AG04449 (cell line): ENCODE measurements at places on chromosomes 11 and 22.
A peak's percentile ranks its signal among the peaks of the same experiment; 100 is the strongest.

- DNase-seq, result no peak
Measured at GRCh38 chr22:39129746-39130145, 22.7 kb downstream of the CBX7 start.

- no peak for DNase-seq
Measured at GRCh38 chr11:59776210-59777066, 21.3 kb downstream of the STX3 start.

- DNase-seq, result peak; percentile 53
Measured at GRCh38 chr11:63671322-63672155, at the start of gene ATL3. Gene ATL3 (minus strand): TSS chr11:63671376. CDS start chr11:63671335, 41 bp downstream.

DNA sequence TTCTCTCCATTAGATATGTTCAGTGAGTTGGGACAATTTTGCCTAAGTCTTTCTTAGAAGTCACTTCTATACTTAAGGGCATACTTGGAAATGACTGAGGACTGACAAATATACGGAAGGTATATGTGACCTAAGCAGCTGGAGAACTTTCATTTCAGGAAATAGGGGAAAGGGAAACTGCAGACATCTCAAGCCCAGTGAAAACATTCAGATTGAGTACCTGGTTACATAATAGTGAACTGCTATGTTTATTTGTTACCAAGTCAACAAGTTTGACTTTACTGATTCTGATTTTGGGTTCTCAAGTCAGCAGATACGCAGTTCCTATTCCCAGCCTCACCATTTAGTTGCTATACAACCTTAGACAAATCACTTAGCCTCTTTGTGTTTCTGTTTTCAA is 1173.9 kb downstream of the LRRC4C start:
- DNase-seq, result no peak

DNA sequence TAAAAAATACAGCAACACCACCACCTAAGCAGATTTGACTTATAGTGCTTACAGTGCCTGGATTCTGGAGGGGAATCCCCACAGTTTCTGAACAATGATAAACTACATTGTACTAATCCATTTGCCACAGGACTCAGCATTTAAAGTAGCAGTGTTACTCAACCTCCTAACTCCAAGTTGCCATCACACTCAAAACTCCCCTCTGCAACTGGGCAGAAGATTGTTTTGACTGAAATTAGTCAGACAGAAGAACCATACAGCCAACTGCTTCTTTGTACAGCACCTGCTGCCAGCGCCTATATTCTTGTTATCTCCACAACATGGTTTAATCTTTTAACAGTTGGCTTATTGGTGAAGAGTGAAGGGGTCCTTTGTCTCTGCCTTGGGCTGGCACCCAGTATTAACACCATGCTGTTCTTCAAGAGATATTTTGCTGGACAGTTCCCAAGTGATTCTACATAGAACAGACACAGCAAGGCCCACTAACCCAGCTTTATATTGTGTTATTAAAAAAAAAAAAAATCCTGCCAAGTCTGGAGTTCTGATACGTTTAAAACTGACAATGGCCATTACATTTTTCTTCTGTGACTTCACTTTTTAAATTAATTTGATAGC is 273.2 kb downstream of the DCDC1 start:
- DNase-seq, result no peak

DNA sequence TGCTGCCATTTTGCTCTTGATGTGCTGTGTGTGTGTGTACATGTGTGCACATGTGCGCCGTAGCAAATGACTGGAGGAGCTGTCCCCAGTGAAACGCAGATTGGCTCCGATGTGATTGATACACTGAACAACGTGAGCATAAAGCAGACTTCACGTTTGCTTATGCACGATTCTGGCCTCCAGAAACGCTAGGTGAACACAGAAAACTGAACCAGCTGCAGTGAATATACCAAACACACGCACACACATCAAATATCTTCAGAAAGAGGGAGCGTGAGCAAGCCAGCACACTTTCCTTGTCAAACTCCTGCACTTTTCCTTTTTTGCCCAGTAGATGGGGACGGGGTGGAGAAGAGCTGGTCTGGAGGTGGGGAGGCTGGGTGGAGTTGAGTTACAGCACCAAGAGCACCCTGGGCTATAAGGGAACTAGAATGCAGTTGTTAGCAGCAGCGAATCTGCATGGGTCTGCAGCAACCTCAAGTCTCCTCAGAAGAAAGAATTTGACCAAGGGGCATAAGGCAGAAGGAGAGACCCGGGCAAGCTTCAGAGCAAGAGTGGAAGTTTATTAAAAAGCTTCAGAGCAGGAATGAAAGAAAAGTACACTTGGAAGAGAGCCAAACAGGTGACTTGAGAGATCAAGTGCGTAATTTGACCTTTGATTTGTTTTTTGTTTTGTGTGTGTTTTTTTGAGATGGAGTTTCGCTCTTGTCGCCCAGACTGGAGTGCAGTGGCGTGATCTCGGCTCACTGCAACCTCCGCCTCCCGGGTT is 77.8 kb upstream of the CADM1 start:
- no peak for DNase-seq

DNA sequence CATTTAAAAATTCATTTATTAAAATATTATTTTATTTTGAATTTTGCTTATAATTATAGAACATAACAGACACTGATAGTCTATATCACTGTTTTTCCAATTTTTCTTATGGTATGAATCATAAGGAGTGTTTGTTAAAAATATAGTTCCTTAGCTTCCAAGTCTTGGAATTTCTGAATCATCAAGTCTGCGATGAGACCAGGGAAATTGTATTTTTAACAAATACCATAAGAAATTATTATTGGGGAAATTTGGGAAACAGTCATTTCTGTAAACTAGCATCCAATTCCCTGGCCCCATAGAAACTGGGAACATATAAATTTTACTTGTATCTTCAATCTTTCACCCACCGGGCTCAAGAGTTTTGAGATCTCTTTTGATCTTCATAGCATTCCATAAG is 38.0 kb upstream of the PICALM start:
- DNase-seq, result no peak

- no peak for DNase-seq
Measured at GRCh38 chr22:39528080-39528661, 4.4 kb downstream of the RPS19BP1 start.

GRCh38 chr22:27130906-27131305 is 473.5 kb downstream of the MIAT start:
- DNase-seq, result no peak

DNA sequence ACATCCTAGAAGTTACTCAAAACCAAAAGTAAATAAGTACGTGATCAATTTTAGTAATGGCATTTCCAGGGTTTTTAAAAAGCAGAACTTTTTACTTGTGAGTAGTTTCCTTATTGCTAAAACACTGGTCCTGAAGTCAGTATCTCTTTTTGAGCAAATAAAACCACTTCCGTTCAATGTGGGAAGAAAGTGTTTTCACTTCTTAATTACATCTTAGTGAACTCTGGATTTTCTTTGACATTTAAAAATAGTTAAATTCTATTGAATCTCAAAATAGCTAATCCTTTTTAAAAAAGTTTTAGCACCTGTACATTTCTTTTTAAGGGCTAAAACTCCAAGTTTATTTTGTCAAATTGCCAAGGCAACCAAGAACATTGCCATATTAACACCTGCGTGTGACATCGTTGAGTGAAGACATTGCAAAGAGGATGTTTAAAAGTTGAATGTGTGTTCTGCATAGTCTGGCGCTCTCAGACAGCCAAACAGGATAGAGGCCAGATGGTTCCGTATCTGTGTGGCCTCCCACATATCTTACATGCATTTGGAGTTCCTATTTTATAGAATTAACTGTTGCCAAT is 17.2 kb upstream of the OR5B21 start:
- DNase-seq, result no peak

- no peak for DNase-seq
Measured at GRCh38 chr11:71336996-71337754, 84.8 kb upstream of the SHANK2 start.

DNA sequence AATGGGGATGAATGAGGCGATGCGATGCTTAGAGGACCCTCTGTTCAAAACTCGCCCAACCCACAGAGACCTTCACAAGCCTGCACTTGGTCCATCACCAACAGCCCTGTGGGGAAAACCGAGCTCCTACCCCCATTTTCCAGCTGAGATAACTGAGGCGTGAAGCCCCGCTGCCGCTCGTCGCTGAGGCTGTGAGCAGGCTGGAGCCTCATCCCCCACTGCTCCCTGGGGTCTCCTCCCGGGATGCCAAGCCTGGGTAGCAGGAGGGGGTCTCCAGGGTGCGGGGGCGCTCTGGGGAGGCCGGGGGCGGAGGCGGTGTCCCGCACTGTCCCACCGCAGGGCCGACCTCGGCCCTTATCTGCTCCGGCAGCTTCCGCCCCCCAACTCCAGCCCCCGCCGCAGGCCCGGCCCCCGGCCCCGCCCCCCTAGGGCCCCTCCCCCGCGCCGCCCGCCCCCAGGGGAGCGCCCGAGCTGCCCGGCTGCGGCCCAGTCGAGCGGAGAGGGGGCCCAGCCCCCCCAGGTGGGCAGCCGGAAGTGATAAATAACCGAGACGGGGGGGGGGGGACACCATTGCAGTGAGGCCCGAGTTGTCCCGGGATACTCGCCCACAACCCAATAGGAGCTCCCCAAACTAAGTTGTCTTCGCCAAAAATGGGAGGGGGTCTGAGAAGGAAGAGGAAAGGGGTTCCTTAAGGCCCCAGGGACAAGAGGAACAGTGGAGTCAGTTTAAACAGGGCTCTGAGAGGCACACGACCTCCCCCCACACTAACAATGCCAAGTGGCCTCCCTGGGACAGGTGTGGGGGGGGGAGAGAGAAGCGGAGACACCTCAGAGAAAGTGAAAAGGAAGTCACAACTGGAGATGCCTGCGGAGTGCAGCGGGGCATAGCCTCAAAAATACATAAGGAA is 8.3 kb upstream of the SLC39A13 start:
- no peak for DNase-seq

DNA sequence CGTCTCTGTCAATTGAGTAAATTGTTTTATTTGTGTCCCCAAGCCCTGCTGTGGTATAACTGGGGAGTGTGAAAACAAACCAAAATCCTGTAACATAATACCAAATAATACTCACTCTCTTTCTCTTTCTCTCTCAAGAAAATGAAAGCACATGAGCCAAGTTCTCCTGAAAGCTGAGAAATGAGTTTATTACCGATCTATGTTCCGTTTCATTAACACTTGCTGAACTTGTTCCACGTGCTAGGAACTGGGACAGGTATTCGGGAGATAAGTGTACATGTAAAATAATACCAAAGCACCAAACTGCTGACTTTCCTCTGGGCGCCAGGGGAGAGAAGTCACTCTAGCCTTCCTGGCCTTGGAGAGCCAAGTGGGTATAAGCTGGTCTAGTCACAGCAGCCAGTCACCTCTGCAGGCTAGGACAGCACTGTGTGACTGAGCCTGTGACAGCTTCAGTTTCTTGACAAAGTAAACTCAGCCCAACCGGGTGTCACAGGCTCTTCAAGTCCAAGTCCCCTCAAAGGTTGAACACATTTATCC is 23.1 kb downstream of the CD6 start:
- no peak for DNase-seq

GRCh38 chr11:64933213-64933934 is 2.3 kb downstream of the GPHA2 start:
- DNase-seq, result no peak

DNA sequence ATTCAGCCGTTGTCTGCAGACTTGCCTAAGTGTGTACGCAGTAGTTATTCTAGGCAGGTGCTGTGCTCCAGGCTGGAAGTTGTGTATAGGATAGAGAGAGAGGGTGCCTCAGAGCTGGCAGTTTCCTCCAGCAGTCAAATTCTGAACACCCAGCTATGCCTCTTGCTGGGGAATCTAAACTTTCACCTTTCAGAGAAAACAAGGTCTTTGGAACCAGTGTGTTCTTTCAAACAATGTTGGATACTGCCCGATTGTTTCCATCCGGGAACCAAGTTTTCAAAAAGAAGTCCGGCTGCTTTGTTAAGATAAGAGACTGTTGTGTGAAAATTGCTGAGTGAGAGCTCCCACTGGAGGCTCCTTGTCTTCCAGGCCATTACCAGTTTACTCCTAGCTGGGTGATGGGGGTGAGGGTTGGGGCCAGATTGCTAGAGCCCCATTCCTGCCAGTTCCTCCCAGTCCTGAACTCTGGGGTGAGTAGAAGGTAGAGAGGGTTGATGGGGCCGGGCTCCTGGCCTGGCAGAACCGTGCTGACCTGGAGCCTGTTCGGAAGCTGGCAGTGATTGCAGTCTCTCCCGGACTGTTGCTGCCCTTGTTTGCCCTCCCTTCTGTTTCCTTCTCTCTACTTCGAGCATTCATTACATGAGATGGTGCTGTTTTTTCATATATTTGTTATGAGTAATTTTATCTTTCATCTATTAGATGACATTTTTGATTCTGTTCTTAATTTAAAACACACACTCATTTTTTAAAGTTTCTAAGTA is 150.2 kb downstream of the TEAD1 start:
- DNase-seq, result no peak

- DNase-seq, result no peak
Measured at GRCh38 chr22:18056161-18056666, 21.6 kb upstream of the PEX26 start.

DNA sequence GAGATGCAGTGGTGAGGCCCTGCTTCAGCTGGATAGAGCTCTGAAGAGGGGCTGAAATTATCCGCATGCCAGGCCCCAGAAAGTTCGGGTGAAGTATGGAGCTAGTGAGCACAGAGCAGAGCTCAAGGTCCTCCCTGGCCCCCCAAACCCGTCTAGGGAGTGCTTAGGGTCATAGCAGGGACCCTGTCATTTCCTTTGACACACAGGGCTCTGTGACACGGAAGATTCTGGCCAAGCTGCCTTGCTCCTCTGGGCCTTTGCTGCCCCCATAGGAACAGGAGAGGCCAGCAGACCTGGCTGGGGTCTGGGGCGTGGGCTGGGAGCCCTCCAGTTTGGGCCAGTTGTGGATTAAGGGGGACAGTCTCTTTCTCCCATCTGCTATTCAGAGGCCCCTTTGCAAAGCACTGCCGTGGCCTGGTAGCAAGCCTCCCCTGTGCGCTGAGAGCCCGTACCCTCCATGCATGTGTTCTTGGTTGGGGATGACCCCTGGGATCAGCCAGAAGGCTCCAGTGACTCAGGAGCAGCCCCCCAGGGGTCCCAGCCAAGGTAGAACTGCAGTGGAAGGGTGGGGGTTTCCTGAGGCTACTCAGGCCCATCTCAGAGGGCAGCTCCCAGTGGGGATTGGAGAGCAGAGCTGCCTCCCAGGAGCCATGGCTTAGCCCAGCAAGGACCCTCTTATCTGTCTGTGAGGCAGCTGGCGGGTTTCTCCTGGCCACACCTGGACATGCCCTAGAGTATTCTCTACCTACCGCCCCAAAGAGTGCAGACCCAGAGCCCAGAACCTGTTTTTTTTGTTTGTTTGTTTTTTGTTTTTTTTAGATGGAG is 42.3 kb downstream of the RNF141 start:
- DNase-seq, result no peak

DNA sequence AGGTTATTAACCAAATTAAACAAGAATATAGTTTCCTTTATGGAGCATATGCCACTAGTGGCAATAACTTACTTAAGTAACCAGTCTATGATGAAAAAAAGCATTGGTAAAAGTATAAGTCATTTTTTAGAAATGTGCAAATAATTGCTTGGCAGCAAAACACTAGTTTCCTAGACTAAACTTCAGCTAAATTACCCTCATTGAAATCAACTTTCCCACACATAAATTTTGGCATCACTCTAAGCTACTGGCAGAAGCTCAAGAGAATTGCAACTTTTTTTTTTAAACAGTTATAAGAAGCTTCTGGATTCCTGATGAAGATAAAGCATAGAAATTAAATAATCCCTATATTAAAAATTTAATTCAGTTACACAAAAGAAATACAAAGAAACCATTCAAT is 12.5 kb downstream of the CCDC34 start:
- DNase-seq, result peak; percentile 21
